ENCODE measurements at places on chromosomes 4 and X. TPM values are rescaled to one million over a fixed set of nuclear protein-coding genes. Genes with fewer than 3 reads are reported as not detected.

CCDC160 gene
- total RNA-seq: not detected

DNA sequence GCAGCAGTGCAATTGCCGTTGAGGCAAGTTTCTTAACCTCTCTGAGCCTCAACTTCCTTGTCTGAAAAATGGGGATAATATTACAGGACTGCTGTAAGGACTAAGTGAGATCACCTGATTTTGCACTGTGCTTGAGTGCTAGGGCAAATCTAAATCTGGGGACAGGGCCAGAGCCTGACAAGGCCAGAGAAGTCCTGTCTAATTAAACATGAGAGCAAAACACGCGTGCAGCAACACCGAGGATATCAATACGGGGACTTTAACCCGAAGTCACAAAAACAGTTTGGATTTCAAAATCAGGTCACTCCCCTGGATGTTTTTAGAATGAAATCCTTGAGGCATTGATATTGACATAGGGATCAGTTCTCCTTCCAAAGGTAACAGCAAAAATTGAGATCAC, 5.7 kb upstream of the GJB1 start:
- DNase-seq: no peak

- no peak for DNase-seq
These were observed 12.9 kb downstream of the HMX1 start for GRCh38 chr4:8858701-8859210.

DNA sequence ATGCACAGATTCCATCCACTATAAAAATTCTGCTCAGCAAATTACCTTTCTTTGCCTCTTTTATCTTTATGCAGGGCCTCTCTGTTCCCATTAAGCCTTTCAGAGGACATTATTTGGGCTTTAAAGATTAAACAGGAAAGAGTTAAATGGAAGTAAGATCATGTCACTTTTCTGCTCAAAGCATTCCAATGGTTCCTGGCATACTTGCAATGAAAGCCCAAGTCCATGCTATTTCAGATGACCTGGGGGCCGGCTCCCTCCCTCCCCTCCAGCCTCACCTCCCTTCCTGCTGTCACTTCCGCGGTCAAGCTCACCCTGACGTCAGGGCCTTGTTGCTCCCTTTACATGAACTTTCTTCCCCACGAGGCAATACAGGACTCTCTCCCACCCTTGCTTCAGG, 125.5 kb downstream of the C4orf51 start:
- no peak for DNase-seq

DNA sequence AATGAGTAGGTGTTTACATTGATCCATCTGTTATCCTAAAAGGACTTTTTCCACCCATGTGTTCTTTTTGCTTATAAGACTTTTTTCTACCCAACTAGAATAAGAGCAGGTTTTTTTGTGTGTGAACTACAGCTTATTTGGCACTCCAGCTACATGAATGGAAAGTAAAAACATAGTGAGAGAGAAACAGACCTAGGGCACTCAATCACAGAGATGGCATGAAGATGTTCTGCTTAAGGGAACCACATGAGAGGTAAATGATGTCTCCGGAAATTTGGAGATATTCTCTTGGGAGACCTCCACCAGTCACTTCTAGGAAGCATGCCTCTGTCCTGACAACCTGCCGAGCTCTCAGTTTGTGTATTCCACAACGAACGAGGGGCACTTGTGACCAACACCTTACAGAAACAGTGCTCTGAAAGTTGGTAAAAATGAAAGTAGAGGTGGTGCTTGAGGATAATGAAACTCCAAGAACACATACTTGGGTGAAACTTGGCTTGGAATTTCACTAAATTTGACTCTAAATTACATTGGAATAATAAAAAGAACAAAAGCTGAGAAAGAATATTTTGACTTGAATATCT, 788.4 kb upstream of the GALNTL6 start:
- no peak for DNase-seq
